ENCODE measurements at places on chromosomes 16 and 17. TPM values are rescaled to one million over a fixed set of nuclear protein-coding genes. Genes with fewer than 3 reads are reported as not detected.

DNA sequence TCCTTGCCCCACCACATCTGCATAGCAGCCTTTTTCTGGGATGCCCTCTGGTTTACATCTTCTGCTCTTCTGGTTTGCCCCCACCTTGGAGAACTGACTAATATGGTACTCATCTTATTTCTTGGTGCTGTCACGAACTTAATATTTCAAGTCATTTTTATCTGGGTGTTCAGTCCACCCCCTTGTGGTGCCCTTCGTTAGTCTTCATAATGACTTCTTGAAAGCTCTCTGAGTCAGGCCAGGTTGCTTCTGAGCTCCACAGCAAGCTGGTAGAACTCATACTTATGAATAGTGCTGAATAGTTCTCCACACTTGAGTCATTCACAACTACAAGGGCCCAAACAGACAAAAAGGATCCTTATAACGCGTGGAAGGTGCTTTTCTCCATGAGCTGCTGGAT, 35.8 kb upstream of the TEKT3 start:
- H3K4me1 ChIP-seq, result no peaks in the 10 kb centered on the region
- H3K27ac ChIP-seq, result no peak overlapping the region
- no peak for DNase-seq
- H3K27me3 ChIP-seq, result no peaks in the 10 kb centered on the region

Gene TNFAIP1
- total RNA-seq, result 30.6 TPM

DNA sequence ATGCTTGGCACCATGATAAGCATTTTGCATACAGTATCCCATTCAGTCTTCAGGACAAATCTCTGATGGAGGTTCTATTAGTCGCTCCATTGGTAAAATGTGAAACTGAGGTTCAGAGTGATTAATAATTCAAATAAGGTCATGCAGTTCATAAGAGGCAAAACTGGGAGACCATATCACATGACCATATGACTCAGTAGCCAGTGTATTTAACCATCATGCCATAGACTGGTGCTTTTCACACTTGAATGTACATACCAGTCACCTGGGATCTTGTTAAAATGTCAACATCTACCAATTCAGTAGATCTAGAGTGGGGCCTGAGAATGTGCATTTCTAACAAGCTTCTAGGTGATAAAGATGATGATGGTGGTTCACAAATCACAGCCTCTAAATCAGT, 4.3 kb downstream of the ACSM3 start:
- DNase-seq, result no peak
- H3K27ac ChIP-seq, result peak overlapping the region; percentile 7
- H3K4me1 ChIP-seq, result peaks cover 16% of the 10 kb centered on the region

- no peaks in the 10 kb centered on the region for H3K27me3 ChIP-seq
- H3K4me1 ChIP-seq, result peaks cover 72% of the 10 kb centered on the region
- H3K27ac ChIP-seq, result peak overlapping the region; percentile 85
- H3K4me3 ChIP-seq, result peak overlapping the region; percentile 87
Observed at GRCh38 chr16:66551788-66552285, 539 bp upstream of the CKLF start.

Gene KRT23
- total RNA-seq, result not detected

Gene UBALD1
- 22.3 TPM for total RNA-seq

DNA sequence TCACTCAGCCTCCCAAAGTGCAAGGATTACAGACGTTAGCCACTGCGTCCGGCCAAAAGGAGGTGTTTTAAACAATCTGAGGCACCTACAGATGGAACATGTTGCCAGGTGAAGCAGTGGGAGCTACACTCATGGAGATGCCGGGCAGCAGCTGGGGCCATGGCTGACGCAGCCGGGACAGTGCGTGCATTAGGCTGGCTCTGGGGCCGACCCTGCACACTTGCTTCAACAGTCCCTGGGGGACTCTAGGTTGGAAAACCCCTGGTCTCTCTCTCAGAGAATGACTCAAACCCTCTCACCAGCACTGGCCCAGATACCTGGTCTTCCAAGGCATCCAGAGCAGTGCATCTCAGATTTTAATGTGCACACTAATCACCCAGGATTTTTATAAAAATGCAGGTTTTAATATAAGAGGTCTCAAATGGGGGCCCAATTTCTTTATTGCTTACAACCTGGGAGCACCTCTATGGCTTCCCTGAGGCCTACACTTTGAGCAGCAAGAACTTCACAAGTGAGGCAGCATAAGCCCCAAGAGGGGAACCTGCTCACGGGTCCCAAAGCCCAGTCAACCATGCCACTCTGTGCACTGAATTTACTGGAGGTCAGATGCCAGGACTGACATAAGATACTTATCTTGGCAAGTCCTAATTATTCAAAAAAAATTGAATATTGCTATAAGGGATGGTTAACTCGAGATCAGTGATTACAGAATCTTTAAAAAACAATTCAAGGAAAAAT, 70.8 kb upstream of the TRAP1 start:
- no peaks in the 10 kb centered on the region for H3K27me3 ChIP-seq
- H3K27ac ChIP-seq, result no peak overlapping the region
- no peak overlapping the region for H3K4me3 ChIP-seq
- peaks cover 26% of the 10 kb centered on the region for H3K36me3 ChIP-seq

Gene ZNF423
- total RNA-seq, result not detected

Gene CBFA2T3
- 0.22 TPM for total RNA-seq

DNA sequence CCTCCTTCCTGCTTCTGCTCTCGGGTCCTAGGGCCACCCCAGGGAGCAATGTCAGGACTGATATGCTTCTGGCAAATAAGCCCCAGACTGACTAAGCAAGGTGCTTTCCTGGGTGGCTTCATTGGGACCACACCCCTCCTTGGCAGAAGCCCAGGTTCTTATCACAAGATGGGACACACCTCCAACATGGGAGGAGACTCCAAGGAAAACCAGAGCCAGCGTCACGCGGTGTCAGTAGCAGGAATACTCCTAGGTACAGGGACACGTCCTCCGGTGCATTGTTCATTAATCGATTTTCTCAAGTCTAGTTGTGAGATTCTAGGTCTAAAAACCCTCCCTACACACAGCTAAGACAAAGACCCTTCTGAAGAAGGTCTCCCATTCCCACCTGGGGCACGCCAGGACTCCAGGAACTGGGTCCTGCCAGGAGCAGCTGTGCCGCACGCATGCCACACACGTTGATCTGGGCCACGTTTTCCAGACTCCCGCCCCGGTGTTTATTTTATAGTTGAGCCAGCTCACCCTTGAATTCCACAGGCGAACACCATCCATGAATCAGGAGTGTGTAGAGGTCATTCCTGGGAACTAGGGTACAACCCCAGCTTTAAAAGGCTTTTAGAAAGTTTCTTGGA, 30.8 kb downstream of the FA2H start:
- no peaks in the 10 kb centered on the region for H3K36me3 ChIP-seq
- no peak overlapping the region for H3K27ac ChIP-seq
- DNase-seq, result no peak
- no peaks in the 10 kb centered on the region for H3K27me3 ChIP-seq
- H3K4me3 ChIP-seq, result no peak overlapping the region

DNA sequence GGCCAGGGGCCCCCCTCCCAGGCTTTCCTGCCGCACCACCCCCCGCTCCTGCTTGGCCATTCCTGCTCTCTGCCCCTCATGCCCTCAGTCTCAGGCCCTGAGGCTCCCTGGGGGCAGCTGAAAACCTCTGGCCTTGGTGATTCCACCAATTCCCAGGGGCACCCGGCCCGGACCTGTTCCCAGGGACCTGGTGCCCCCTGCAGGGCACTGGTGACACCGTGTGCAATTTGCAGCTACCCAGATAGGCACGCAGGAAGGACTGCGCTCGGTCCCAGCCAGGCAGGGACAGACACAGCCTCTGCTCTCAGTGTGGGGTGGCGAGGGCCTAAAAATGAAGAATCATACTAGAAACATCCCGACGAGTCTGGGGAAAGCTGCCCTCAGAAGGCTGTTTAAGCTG, 13.4 kb downstream of the WFDC1 start:
- no peak overlapping the region for H3K27ac ChIP-seq
- DNase-seq, result no peak
- H3K36me3 ChIP-seq, result no peaks in the 10 kb centered on the region
- H3K4me3 ChIP-seq, result no peak overlapping the region
- no peaks in the 10 kb centered on the region for H3K4me1 ChIP-seq
- no peaks in the 10 kb centered on the region for H3K27me3 ChIP-seq

GRCh38 chr17:62856594-62856993, 48.5 kb upstream of the MARCHF10 start:
- DNase-seq, result no peak
- no peak overlapping the region for H3K4me3 ChIP-seq
- H3K27me3 ChIP-seq, result no peaks in the 10 kb centered on the region

DNA sequence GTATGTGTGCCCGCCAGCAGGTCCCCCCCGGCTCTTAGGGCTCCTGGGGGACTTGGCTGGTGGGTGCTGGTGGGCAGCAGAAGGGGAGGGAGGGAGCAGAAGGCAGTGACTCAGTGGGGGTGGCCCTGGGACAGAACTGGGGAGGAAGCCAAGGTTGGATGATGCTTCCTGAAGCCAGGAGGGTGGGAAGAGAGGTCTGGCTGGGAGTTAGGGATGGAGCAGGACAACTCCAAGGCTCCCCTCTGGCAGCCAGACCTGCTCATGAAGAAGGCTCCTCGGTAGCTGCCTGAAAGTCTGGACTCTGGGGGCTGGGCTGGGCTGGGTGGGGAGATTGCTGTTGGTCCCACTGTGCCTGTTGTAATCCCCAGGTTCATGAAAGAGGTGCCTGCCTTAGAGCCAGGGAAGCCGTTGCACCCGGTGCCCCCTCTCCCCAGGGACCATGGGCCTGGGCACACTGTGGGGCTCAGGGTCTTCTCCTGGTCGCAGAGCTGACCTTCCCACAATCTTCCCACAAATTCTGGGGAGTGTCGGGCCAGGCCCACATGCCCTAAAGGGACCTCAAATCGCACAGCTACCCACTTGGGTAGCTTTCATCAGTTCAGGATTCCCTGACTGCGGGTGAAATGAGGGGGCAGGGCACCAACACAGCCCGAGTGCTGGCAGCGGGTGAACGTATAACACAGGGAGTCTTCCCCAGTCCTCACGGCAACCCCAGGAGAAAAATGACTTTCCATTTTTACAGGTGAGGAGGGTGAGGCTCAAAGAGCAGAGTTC, 1.1 kb upstream of the PLEKHG4 start:
- H3K4me3 ChIP-seq, result peak overlapping the region; percentile 79
- H3K4me1 ChIP-seq, result peaks cover 17% of the 10 kb centered on the region
- H3K27ac ChIP-seq, result peak overlapping the region; percentile 67
- H3K27me3 ChIP-seq, result no peaks in the 10 kb centered on the region
- no peaks in the 10 kb centered on the region for H3K36me3 ChIP-seq
- DNase-seq, result no peak

DNA sequence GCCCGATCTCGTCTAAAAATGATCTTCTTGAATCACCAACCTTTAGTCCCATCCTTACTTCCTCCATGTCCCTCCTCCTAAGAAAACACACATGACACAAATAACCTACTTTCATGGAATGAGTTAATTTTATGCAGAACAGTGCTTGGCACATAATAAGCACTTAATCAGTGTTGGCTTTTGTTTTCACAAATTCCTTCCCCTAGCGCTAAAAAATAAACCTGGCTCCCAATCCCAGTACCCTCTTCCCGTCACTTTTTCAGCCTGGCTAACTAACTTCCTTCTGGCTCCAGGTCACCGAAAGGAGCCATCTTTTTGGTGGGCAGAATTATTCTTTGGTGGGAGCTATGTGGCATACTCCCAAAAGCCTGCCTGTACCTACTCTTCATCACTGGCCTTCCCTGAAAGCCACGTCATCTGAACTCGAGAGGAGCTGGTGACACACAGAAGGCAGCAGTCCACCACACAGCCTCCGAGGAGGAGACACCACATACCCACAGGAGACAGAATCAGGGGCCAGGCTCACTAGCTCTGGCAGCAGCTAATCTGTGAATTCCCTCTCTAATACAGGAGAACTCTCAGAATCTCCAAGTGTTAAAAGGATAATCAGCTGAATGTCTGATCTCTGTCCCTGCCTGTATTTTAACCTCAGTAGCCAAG, 114.5 kb downstream of the SMG6 start:
- peaks cover 28% of the 10 kb centered on the region for H3K4me1 ChIP-seq
- H3K36me3 ChIP-seq, result peaks cover 21% of the 10 kb centered on the region
- no peak overlapping the region for H3K27ac ChIP-seq
- no peak for DNase-seq
- no peak overlapping the region for H3K4me3 ChIP-seq

DNA sequence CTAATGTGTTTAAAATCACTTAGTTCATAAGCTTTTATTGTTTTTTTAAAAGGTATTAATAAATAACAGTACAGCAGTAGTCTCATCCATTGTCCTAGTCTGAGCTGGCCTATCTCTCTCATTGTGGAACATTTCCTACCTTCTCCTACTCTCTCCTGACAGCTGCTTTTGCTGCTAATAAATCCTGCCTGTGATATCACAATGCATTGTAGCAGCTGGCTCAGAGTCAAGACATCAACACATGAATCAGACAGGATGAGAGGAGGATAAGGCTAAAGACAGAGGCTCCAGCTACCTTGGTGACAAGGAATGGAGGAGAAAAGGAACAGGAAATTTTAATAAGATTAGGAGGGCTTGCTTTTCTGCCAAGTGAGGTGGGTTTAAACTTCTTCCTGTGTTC, 626.1 kb downstream of the HS3ST4 start:
- no peak for DNase-seq
- H3K36me3 ChIP-seq, result no peaks in the 10 kb centered on the region
- no peaks in the 10 kb centered on the region for H3K4me1 ChIP-seq
- no peak overlapping the region for H3K4me3 ChIP-seq
- H3K27me3 ChIP-seq, result no peaks in the 10 kb centered on the region
- no peak overlapping the region for H3K27ac ChIP-seq

Gene OTOP2
- not detected for total RNA-seq

- H3K4me3 ChIP-seq, result no peak overlapping the region
- H3K4me1 ChIP-seq, result no peaks in the 10 kb centered on the region
- H3K27ac ChIP-seq, result no peak overlapping the region
- H3K27me3 ChIP-seq, result no peaks in the 10 kb centered on the region
Observed at GRCh38 chr17:6666077-6666521, 14.5 kb downstream of the C17orf100 start.

Gene WWOX
- 18.6 TPM for total RNA-seq

GRCh38 chr17:50917418-50917743, 51.2 kb upstream of the TOB1 start:
- DNase-seq, result no peak
- H3K36me3 ChIP-seq, result no peaks in the 10 kb centered on the region
- no peaks in the 10 kb centered on the region for H3K27me3 ChIP-seq

DNA sequence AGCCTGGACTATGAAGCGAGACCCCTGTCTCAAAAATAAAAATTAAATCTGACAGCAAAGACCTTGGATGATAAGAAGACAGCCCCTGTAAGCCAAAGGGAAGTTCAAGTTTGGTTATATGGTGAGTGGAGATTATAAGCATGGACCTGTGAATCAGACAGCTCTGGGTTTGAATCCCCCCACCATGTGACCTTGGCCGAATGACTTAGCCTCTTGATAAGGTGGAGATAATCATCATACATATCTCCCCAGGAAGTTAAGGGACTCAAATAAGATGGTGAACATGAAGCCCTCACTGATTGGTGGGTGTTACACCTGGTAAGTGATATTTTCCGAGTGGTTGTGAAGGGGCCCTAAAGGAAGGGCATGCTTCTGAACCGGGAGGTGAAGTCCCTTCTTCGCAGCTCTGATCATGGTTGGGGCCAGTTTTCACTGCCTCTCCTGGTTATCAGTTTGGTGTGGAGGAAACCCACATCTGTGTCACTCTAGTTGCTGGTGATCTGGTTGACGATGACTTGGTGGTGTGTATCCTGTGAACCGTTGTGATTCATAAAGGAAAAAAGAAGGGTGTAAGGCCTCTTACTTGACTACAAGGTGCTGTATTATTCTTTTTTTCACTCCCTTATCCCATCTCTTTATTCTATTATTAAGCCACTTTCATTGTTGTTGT, 61.7 kb upstream of the CLEC18A start:
- DNase-seq, result no peak
- H3K27ac ChIP-seq, result no peak overlapping the region

Gene ZNF785
- 13.0 TPM for total RNA-seq
